ENCODE measurements at places on chromosomes 2 and 18. TPM values are rescaled to one million over a fixed set of nuclear protein-coding genes. Genes with fewer than 3 reads are reported as not detected.
A peak's percentile ranks its signal among the peaks of the same experiment; 100 is the strongest.

DNA sequence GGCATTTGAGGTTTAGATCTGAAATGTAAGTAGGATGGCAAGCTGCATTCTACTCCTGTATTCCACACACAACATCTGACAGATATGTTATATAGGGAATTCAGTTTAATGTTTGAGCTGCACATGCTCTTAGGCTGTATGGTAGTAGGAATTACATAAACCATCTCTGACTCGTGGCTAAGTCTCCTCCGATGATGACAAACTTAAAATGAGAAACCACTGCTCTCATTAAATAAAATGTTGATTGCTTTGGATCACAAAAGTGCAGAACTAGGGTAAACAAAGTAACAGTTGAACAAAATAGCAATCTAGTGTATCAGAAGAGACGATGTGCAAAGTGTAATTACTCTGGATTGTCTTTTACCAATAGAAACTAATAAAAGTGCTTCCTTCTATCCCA is 50.1 kb upstream of the WDR75 start:
- DNase-seq, result no peak

DNA sequence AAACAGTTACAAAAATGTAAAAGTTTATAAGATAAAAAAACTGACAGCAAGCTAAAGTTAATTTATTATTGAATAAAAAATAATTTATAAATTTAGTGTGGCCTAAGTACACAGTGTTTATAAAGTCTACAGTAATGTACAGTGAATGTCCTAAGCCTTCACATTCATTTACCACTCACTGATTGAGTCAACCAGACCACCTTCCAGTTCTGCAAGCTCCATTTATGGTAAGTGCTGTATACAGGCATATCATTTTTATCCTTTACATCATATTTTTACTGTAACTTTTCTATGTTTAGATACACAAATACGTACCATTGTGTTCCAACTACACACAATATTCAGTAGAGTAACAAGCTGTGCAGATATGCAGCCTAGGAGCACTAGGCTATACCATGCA is 184.2 kb upstream of the LRATD1 start:
- DNase-seq, result no peak

DNA sequence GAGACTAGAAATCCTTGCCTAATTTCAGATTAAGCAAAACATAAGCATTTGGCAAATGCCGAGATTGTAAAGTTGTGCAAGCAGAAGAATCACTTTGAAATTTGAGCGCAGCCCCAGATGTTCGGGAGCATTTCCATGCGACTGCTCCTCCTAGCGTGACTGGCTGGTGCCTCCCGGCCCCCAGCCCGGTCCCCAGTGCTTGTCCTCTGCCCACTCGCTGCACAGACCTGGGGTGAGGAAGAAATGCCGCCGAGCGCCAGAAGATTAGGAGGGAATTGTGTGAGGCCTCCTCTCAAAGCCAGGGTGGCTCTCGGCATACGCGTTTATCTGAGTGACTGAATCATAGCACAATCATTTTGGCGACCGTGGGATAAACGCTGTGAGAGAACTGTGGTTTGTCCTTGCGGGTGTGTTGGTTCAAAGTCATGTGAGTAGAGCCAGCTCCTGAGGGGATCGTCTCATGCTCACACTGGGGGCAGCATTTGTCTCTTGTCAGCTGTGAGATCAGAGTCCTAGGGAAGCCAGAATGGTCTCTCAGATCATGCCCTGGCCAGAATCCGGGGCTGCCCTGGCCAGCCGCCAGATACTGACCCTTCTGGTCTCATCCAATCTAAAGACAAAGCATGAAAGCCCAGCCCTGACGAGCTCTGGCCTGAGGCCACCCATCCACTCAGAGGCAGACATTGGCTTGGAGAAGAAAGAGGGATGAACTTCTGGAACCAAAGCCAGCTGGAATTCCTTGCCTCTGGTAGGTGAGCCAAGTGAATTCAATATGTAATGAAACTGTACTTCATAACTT is 189.3 kb downstream of the SH3RF3 start:
- peak; percentile 26 for DNase-seq

DNA sequence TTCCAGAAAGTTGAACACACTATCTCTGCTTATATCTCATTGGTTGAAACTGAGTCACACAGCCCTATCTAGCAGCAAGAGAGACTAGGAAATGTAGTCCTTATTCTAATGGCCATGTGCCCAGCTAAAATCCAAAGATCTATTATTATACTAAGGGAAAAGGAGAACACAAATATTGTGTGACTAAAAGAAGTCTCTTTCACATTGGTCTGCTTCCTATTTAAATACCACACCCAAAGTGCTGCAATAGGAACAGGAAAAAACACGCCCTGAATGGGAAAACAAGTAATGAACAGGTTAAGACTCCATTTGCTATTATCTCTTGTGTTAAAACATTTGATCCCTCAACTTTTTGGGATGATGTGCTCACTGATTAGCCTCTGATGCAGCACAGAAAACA is 86.8 kb upstream of the BARD1 start:
- no peak for DNase-seq

GRCh38 chr2:84389794-84390193 is 69.3 kb downstream of the SUCLG1 start:
- no peak for DNase-seq

GRCh38 chr2:174430066-174430465 is 34.5 kb downstream of the SCRN3 start:
- DNase-seq, result no peak

DNA sequence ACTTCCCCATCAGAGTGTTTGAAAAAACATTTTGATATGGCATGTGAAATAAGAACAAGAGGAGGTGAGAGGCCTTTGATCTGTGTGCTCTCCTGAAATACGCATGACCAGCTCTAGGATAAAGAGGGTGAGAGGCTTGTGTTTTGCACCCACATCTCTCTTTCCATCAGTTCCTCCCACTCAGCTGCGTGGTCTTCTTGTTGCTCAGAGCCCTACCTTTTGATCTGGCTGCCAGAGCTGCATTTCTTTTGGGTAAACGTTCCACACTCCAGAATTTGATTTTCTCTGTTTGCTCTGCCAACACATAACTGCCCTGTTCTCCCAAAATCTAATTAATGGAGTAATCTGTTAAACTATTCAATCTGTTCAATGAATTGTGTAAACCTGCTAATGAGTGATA is 72.0 kb upstream of the FN1 start:
- no peak for DNase-seq

- DNase-seq, result no peak
These were observed 97.0 kb upstream of the PTPRM start for GRCh38 chr18:7470101-7470500.

DNA sequence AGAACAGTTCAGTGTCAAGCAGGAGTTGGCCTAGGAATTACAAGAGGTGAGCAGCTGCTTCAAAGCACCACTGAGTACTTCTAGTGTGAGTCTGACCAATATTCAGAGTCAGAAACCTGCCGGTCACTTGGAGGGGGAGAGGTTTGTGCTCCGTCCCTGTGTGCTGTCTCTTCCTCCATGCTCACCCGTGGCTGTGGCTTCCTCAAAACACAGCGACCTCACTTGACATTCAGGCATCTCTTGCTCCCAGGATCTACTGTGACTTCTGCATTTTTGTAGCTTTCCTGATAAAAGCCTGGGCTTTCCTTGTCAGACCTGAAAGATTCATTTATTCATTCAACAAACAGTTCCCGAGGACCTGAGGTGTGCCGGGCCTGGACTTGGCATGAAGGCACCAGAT is 32.9 kb downstream of the TPRKB start:
- DNase-seq, result no peak

DNA sequence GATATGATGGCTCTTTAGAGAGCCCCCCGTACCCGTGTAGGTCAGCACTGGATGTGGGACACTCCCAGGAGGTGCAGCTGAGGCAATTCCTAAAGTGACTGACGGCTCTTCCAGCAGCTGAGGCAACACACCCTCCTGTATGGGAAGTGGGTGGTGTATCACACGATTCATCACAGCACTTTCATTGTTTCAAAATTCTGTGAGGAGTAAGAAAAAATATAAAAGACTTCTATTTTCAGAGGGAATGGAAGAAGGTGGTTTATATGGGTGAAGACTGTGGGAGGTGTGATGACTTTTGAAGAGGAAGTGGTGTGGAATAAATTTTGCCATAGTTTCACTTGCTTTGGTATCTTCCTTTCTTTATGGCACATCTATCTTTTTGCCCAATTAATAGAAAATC is 22.3 kb downstream of the QPCT start:
- DNase-seq, result no peak

GRCh38 chr2:235262750-235263149 is 231.1 kb upstream of the AGAP1 start:
- no peak for DNase-seq

GRCh38 chr2:240353944-240354343 is 81.5 kb upstream of the GPC1 start:
- DNase-seq, result no peak

DNA sequence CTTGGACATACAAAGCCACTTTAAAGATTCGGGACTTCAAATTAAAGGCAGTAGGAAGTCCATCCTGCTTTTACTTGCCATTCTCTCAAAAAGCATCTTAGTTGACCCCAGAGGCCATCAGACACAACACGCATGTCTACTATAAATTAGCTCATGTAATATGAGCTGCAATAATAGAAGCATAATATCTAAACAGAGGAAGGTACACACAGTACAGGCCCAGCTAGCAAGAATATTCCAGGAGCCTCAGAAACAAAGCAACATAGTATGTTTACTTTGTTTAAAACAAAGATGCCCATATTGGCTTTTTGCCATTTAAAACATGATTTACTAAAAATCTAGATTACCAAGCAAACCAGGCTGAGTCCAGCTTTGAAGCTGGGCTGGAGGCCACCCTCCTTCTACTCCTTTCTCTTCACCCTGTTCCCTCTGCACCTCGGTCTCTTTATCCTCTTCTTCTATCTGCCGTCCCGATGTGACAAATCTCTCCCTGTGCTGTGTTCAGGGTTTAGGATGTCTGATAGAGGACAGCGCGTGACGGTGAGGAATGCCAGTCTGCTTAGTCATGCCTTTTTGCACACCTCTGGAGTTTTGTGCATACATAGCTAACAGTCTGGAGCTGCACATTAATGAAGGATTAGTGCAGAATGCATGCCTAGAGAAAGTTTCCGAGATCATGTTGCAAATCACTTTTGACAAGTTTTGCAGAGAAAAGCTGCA is 28.2 kb downstream of the DTNA start:
- DNase-seq, result peak; percentile 15

GRCh38 chr18:9782073-9782857 is 74.2 kb downstream of the RAB31 start:
- DNase-seq, result no peak

DNA sequence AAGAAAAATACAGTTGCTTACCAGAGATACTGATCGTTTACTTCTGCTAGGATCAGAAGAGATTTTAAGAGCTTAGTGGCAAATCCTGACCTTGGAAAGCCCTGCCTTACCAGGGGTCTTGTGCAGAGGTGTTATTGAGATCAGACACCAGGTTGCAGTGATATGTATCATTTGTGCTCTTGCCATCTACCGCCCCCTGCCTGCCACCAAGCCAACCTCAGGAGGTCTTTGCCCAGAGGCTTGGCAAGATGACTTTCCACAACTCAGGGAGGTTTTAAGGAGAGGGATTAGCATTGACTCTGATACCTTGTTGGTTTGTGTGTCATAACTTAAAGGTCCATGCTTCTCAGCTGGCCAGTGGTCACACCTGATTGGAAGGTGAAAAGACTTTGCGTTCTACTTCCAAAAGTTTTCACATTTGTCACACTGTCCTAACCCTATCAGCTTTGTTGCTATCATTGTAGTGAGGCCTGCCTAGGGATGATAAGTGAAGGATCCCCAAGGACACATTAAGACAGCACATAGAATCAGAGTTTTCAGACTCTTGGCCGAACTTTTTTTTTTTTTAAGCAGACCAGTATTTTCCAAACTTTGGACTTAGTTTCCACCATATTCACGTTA is 46.2 kb upstream of the MGAT5 start:
- DNase-seq, result no peak

GRCh38 chr2:39335930-39336329 is 92.2 kb upstream of the CDKL4 start:
- no peak for DNase-seq

GRCh38 chr2:102005989-102006885 is 14.5 kb downstream of the IL1R2 start:
- DNase-seq, result no peak

DNA sequence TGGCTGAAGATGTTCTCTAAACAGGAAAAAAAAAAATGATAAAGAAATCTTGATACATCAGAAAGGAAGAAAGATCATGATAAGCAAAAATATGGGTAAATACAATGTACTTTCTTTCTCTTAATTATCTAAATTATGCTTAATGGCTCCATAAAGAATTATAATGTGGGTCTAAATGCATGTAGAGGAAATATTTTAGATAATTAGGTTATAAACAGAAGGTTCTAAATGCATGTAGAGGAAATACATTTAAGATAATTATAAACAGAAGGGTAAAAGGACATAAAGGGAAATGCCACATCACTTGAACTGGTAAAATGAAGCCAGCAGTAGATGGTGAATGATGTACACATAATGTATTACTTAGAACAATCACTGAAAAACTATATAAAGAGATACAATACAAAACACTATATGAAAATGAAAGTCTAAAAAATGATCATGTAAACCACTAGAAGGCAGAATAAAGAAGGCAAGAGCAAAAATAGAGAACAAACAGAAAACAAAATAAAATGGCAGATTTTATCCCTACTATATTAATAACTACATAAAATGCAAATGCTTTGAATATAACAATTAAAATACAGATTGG is 308.4 kb upstream of the CDH2 start:
- DNase-seq, result no peak

DNA sequence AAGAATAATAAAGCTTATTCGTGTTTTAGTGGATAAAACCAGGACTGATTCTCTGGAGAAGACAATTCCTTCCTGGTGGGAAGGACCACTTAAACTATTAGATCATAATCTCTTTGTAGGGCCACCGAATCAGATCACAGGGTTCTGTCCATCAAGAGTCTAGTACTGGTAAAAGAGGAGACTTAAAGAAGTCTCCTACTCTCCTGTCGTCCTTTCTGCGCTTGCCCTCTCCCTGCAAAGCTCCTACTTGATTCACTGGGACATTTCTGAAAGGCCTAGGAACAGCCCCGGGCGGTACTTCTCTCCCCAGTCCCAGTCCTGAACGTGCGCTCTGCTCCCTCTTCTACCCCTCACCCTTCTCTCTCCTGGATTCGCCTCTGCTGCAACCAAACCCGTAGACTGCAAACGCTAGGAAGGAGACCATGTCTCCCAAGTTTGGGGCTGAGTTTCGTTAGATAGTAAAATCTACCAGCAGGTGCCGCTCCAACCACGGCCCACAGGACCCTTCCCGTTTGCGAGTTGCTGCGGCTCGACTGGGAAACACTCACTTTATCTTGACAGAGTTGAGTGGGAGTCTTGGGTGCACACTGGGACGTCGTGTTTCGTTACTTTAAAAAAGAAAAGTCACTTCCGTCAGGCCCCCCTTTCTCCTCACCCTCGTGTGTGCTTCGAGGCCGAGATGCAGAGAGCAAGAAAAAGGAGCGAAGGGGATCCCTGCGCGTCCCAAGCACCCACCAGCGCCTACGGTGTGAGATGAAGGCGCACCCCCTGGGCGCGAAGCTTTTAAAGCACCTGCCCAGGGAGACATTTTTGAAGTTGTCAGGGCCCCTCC is 923 bp downstream of the FIGLA start:
- DNase-seq, result peak; percentile 25

The TSPYL6 gene
- 0.31 TPM for total RNA-seq

The MYL12B gene
- 156 TPM for total RNA-seq

The GPR45 gene
- 0.78 TPM for total RNA-seq

The HRH4 gene
- not detected for total RNA-seq

The ST8SIA3 gene
- total RNA-seq, result 7.2 TPM

The REG1B gene
- total RNA-seq, result not detected

The UGT1A5 gene
- total RNA-seq, result not detected

The SS18 gene
- 68.0 TPM for total RNA-seq

The VWA3B gene
- total RNA-seq, result 0.31 TPM
